AG09319 (cell line): ENCODE measurements at places on chromosomes 3 and 15.
A peak's percentile ranks its signal among the peaks of the same experiment; 100 is the strongest.

GRCh38 chr3:72306800-72307341 is 521.9 kb upstream of the PROK2 start:
- peak; percentile 12 for DNase-seq

DNA sequence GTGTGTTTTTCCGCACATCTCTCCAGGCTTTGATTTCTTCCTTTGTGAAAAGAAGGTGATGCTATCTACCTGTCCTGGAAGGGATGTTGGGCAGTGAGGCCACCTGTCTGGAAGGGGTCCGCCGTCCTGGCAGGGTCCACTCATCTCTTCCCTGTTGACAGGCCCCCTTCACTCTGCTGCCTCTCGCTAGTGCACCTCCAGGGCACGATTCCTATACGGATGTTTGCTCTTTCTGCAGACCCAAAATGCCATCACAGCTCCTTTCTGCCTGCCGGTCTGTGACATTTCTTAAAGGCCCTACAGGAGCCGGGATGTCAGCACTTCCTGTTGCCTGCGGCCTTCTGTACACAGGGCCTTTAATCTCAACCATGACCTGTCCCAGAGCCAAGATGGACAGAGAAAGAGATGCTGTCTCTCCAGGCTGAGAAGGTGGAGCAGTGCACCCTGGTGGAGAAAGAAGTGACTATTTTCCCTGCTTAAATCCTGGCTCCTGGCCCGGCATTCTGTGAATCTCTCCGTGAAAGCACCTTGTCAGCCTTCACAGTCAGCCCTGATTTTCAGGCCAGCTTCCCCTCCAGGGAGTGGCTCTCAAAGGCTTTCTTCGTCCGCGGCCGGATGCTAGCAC is 7.4 kb downstream of the FAM3D start:
- DNase-seq, result no peak

DNA sequence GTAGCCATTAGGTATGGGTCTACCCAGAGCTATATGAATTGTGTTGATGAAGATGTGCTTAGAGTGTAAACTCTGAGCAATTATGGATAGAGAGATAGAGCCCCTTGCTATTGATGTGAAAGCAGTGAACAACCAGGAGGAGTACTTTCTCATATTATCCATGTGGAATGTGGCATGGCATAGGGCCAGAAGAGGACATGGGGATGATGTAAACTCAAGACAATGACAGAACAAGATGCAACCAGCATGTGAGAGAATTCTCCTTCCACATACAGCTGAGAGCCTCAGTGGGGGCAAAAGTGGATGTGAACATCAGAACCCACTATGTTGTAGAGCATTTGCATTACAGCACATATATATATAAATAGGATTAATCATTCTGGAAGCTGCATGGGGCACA is 36.4 kb upstream of the BNC1 start:
- DNase-seq, result no peak

GRCh38 chr3:163953526-163953925 is 1124.8 kb downstream of the SI start:
- no peak for DNase-seq

- no peak for DNase-seq
Measured at GRCh38 chr3:139309061-139309591, 34.7 kb upstream of the MRPS22 start.

- no peak for DNase-seq
Measured at GRCh38 chr15:91593653-91594052, 259.9 kb upstream of the SLCO3A1 start.

DNA sequence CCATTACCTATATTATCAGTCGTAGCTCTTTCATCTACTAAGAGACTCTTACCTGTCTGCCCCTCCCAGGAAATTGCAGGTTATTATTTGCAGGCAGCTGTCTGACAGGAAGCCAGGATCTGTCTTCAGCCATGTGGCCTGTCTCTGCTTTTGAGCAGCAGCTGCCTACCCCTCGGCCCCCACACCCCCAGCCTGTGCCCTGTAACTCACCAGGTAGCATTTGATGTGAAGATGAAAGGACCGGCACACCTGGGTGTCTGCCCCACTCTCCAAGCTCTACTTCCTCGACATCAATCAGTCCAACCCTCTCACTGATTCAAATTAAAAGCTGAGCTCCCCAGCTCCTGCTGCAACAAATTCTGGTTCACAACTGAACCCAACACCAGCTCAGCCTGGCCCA is 197.2 kb upstream of the CTNNB1 start:
- DNase-seq, result no peak

- peak; percentile 43 for DNase-seq
Measured at GRCh38 chr15:87764461-87765240, 491.9 kb downstream of the NTRK3 start.

DNA sequence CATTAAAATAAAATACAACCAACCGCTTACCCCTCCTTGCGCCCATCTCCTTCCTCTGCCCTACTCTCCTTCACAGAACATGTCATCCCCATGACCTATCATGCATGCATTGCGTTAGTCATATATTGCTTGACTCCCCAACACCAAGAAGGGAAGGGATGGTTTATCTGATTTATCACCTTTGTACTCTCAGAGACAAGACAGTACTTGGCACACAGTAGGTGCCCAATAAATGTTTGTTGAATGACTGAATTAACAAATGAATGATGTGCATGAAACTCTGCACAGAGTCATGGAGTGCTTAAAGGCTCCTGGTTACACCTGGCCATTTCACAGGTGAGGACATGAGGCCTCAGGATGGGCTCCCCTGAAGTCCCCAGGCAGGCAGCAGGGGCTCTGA is 59.7 kb downstream of the IQSEC1 start:
- no peak for DNase-seq

GRCh38 chr3:195356151-195357086 is 85.5 kb upstream of the XXYLT1 start:
- no peak for DNase-seq

DNA sequence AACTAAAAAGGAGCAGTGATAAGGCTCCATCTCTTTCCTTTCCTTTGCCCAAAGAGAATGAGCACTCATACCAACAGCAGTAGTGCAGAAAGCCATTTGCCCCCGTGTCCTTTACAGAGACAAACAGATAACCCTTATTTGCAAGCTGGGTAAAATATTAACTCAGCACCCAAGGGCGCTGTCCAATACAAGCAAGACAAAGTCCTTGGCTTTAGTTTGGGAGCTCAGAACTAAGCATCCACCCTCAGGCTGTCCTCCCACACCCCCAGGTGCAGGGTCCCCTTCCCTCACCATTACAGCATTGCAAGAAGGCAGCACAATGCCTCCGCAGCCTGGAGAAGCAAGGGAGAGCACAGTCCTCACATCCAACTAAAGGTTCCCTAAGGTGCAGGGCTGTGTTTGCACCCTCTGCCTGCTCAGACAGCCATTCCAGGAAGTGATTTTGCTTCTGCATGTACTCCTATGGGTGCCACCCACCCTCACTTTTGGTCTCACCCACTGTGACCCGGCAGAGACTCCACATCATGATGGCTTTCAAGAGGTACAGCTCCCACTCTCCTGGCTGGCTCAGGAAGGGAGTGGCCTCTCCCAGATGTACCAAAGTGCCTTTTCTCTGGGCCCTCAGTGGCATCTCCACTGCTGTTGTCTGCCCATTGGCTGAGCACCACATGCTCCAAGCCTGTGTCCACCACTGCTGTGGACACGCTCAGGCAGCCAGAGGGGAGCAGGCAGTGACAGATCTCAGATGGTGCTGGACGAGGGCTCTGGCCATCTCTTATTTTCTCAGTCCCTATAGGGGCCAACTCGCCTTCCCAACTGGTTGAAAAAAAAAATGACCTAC is 34.1 kb upstream of the HES1 start:
- DNase-seq, result no peak

GRCh38 chr15:69414701-69415167 is 585 bp downstream of the KIF23 start:
- DNase-seq, result peak; percentile 81

DNA sequence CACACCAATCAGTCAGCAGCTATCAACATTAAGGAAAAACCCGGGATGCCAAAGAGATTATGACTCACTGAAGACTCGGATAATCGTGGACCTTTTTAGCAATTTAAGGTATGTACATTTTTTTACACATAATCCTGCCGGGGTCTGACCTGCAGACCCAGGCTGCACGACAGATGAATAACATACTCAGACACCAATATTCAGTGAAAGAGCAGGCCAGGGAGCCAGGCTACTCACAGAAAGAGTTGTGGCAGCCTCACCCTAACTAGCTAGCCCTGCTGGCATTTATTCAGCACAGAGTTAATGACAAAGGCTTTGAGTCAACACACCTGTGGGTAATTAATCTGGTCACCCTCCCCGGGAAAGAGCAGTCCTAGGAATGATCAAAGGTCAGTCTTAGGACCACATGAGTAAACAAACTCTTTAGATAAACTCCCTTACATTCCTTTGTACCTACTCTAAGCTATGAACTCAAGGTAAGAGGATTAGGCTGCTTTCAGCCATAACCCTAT is 727.5 kb downstream of the TBL1XR1 start:
- no peak for DNase-seq

DNA sequence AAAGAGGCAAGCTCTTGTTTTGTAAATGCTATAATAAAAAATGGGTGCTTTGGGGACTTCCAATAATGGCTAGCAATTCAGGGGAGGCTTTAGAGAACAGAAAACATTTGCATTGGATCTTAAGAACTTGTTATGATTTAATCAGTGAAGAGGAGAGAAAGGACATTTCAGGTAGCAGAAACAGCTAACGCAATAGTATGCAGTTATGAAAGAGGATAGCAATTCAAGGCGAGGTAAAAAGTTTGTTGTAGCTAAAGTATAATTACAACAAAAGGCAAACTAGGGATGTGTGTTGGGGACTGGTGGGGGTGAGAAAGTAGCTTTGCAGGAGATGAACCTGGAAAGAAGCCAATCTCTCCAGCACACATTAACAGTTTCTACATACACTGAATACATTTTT is 558.7 kb upstream of the SEMA6D start:
- DNase-seq, result no peak

GRCh38 chr15:86425746-86426145 is 346.1 kb downstream of the AGBL1 start:
- no peak for DNase-seq

DNA sequence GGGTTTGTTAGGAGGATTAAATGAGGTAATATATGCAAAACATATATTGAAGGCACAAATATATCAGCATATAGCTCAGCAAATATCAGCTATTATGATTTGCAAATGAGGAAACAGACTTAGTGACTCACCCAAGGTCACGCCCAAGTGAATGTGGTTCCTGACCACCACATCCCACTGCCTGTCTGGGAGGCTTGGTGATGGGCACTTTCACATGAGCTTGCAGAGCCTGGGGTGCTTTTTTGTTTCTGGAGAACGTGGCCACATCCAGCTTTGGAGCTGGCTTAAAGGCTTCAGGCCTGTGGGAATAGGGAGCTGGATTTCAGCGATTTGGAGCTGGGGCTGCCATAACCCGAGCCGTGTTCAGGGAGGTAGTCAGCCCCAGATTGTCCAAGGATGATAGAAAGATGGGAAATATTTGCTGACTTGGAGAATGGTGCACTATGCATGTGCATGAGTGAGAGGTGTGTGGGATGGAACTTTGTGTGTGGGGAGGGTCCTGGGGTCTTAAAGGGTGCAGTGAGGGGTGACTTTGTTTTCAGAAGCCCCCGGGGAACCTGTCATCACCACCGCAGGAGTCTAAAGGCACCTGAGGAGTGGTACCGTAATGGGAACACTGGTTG is 12.0 kb upstream of the FGD5 start:
- DNase-seq, result no peak

DNA sequence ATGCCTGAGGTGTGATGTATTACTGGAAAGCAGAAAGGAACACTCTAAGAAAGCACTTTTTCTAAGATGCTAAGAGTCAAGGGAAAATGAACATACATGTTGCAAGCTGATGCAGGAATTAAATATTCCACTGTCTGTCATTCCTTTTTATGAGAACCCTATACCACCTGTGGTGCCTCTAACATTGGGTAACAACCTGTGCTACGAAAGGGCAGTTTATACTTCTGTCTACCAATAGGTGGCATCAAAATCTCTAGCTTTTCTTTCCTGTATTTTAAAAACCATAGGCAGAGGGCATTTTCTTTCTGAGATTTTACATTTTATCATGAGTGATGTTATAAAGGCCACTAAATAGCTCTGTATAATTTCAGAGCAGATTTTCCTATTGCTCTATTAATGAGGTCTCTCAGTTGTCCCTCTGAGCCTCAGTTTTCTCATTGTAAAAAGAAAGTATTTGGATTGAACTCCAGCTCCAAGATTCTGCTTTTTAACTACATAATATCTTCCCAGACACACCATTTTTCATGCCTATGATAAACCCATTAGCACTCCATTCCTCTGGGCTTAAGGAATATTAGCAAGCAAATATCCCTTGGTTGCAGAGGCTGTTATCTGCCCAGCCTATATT is 3.5 kb upstream of the CPNE4 start:
- DNase-seq, result no peak

GRCh38 chr15:92833493-92834271 is 66.4 kb upstream of the CHD2 start:
- DNase-seq, result no peak

GRCh38 chr3:115681736-115682135 is 58.4 kb downstream of the GAP43 start:
- DNase-seq, result no peak

DNA sequence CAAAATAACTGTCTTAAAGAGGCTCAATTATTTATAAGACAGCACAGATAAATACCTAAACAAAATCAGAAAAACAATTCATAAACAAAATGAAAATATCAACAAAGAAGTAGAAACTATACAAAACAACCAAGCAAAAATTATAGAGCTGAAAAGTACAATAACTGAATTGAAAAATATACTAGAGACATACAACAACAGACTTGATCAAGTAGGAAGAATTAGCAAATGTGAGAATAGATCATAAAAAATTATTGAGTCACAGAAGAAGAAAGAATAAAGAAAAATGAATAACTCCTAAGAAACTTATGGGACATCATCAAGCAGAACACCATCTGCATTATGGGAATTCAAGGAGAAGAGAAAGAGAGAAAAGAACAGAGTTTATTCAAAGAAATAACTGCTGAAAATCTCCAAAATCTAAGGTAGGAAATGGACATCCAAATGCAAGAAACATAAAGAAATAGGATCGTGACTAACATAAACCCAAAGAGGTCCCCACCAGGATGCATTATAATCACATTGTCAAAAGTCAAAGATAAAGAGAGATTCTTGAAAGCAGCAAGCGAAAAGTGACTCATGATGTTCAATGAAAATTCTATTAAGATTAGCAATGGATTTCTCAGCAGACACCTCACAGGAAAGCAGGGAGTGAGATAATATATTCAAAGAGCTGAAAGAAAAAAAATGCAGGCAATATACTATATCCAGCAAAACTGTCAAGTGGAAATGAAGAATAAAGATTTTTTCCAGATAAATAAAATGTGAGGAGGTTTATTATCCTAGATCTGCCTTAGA is 85.9 kb downstream of the DCLK3 start:
- DNase-seq, result no peak

- no peak for DNase-seq
Measured at GRCh38 chr3:31614162-31614921, 81.6 kb downstream of the STT3B start.

DNA sequence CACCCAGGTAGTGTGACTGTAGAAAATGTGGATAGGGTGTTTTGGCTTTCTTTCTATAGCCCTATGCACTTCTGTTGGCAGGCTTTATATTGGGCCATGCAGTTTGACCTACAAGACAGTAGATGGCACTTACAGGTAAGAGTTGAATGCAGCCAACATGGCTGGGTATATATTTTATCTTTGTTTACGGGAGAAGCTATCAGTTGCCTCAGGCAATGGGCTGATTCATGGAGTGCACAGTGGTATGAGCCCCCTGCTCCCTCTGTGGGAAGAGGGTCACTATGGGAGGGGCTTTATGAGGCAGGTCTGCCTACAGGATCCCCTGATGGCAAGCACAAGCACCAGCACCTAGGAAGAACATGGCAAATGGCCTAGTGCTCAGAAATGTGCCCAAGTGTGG is 301.2 kb upstream of the CDIN1 start:
- no peak for DNase-seq
